RWPE2 (cell line): ENCODE measurements at places on chromosomes 7 and 10.

GRCh38 chr10:57993302-57993701 is 274.4 kb downstream of the IPMK start:
- peak overlapping the region; percentile 33 for H3K27ac ChIP-seq
- peaks cover 16% of the 10 kb centered on the region for H3K4me1 ChIP-seq
- H3K4me3 ChIP-seq, result no peak overlapping the region
- H3K27me3 ChIP-seq, result no peaks in the 10 kb centered on the region

DNA sequence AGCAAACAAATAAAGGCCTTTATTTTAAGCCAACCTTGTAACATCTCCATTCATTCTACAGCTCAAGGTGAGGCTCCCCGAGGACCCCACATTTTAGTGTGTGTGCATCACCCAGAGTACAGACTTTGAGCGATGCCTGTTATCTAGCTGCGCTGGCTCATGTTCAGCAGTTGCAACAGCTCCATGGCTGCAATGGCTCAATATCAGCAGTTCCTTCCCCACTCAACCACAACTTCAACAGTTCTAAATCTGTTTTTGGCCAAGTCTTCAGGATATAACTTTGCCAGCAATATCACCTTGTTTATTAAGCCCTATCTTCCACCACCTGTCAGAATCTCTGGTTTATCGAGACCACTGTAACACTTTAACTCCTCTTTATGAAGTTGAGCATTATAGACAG is 95.8 kb downstream of the WNT2 start:
- H3K4me1 ChIP-seq, result no peaks in the 10 kb centered on the region
- no peak overlapping the region for H3K27ac ChIP-seq
- H3K36me3 ChIP-seq, result no peaks in the 10 kb centered on the region
- H3K4me3 ChIP-seq, result no peak overlapping the region
- H3K27me3 ChIP-seq, result no peaks in the 10 kb centered on the region

GRCh38 chr10:67114945-67115344 is 189.1 kb downstream of the LRRTM3 start:
- peaks cover 6% of the 10 kb centered on the region for H3K27me3 ChIP-seq
- no peak overlapping the region for H3K4me3 ChIP-seq
- no peak for DNase-seq
- H3K27ac ChIP-seq, result no peak overlapping the region
- no peaks in the 10 kb centered on the region for H3K36me3 ChIP-seq

- no peak for DNase-seq
- peaks cover 44% of the 10 kb centered on the region for H3K27me3 ChIP-seq
- H3K4me1 ChIP-seq, result no peaks in the 10 kb centered on the region
- H3K4me3 ChIP-seq, result no peak overlapping the region
These were observed 10.6 kb upstream of the TLX1 start for GRCh38 chr10:101120520-101120883.

GRCh38 chr7:95784796-95785195 is 12.4 kb downstream of the DYNC1I1 start:
- H3K4me1 ChIP-seq, result no peaks in the 10 kb centered on the region
- no peak overlapping the region for H3K4me3 ChIP-seq

GRCh38 chr10:90204131-90204955 is 503.0 kb downstream of the KIF20B start:
- H3K4me1 ChIP-seq, result peaks cover 9% of the 10 kb centered on the region
- H3K36me3 ChIP-seq, result no peaks in the 10 kb centered on the region
- DNase-seq, result no peak
- H3K27ac ChIP-seq, result peak overlapping the region; percentile 4
